ENCODE measurements at places on chromosomes 4 and X.
A peak's percentile ranks its signal among the peaks of the same experiment; 100 is the strongest.

DNA sequence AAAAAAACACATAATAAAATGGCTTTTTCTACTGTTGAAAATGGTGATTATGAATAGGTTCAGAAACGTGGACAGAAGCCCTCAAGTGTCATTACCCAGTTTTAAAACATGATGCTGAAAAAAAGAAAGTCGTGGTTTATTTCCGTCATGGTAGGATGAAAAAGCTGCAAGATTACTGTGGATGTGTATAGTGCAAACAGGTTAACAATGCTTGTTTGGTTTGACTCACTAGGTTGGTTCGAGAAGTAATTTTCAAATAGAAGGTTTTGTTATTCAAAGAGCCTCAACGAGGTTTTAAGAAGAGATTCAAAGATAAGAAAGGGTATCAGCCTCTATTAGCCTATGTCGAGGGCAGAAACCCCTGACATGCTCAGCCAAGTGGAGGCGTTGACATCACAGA, 2.5 kb upstream of the RXFP1 start:
- DNase-seq, result no peak

DNA sequence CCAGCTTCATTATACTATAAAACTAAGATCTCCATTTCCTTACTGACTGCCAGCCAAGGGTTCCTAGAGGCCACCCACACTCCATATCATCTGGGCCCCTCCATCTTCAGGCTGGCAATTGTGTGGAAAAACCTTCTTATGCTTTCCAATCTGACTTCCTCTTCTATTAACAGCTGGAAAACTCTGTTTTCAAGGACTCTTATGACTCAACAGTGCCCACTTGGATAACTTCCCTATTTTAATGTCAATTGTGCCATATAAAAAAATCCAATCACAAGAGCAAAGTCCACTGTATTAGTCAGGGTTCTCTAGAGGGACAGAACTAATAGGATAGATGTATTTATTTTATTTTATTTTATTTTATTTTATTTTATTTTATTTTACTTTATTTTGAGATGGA, 41.0 kb upstream of the CPEB2 start:
- no peak for DNase-seq

DNA sequence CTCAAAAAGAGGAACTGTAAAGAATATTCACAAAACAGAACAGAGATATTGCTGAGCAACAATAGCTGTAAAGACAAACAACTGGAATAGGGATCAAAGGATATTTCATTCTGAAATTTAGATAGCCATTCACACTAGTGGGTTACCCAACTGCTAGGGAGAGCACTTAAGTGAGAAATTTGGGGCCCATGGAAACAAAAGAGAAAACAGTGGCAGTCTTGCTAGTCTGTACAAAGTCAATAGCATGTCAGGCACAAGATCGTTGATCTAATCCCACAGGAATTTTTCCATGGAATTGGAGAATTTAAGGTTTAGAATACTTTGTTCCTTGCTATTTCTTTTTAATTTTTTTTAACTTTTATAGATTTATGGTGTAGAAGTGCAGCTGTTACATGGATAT, 467.0 kb downstream of the PCDH18 start:
- no peak for DNase-seq

GRCh38 chrX:96906741-96907140, 23.0 kb downstream of the RPA4 start:
- DNase-seq, result no peak

DNA sequence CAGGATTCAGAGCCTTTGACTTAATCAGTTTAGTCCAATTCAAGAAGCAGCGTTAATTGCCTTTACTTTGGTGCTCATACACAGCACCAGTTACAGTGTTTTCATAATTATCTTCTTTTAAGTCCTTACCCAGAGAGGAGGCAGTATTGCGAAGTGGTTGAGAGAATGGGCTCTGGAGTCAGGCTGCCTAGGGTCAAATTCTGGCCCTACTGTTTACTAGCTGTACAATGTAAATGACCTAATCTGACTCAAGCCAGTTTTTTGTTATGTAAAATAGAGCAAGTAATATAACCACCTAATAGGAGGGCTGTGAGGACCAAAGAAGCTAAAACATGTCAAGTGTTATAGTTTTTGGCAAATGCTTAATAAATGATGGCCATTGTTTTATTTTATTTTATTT, 27.6 kb downstream of the WDR44 start:
- DNase-seq, result no peak

- no peak for DNase-seq
Measured at GRCh38 chr4:175806727-175807126, 5.3 kb downstream of the GPM6A start.

DNA sequence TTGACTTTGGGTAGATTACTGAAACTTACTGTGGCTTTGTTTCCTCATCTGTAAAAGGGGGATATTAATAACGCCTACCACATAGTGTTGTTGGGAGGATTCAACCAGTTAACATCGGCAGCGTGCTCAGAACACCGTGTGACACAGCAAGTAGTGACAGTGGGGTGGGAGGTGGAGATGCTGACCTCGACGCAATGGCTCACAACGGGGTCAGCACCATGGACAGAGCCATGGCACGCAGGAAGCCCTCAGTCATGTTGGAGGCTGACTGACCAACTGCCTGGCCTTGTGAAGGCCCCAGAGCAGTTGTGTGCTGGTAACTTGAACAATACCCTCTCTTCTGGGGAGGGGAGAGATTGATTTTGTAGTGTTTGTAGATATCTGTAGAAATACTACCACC, 93.2 kb downstream of the WFS1 start:
- DNase-seq, result peak; percentile 42

DNA sequence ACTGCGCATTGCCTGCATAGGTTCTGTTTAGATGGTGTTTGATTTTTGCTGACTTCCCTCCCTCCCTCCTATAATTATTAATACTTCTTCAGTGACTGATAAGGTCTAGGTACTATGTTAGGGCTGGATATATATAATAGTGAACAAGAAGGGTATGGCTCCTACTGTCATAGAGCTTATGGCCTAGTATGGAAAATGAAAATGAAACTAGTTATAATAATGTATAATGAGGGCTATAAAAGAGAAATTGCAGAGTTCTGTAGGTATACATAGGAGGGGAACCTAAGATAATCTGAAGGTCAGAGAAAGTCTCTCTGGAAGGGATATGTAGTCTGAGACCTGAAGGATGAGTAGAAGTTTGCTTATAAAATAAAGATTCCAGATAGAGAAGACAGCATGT, 102.1 kb downstream of the DCK start:
- DNase-seq, result peak; percentile 19

DNA sequence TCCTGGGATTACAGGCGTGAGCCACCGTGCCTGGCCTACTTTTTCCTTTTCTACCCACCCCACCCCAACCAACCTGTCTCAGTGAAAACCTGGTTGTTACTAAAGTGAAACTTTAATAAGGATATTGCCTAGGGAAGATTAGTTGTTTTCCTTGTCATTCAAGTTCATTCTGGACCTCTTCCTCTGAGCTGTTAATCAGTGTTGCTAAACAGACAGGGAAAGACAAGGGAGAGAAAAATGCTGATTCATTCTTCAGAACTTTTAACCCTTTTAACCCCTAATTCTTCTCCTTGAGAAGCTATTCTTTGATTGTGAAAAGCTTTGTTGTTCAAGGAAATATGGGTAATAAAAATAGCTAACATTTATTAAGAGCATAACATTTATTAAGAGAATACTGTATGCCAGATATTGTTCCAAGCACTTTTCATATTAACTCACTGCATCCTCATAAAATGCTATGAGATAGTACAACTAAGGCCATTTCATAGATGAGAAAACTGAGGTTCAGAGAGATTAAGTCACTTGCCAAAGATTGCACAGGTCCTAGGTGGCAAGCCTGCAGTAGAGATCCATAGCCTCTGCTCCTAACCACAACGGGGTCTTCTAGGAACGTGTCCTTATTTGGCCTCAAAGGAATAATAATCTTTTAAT, 34.8 kb downstream of the OSTC start:
- DNase-seq, result no peak

GRCh38 chr4:48906206-48907173, at the start of gene OCIAD2:
Gene OCIAD2 (minus strand): TSS chr4:48906774. CDS start chr4:48904549, 2,225 bp downstream.
- peak; percentile 58 for DNase-seq

GRCh38 chr4:122764821-122765215, 32.3 kb downstream of the BBS12 start:
- peak; percentile 93 for DNase-seq

DNA sequence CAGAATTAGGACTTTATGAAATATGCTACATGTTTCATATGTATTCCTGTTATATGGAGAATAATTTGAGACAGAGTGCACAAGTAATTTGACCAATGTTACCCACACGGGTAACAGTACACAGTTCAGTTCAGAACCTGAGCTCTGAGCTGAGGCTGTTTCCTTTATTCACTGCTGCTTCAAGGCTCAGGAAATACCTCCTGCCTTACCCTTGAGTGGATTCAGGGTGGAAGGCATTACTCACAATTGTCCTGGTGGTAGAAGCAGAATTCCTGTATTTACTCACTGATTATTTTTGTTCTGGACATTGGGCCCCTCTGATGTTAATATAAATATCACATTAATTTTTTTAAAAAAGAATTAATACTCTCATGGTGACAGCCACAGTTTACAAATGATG, 73.5 kb upstream of the CAMK2D start:
- DNase-seq, result peak; percentile 80

DNA sequence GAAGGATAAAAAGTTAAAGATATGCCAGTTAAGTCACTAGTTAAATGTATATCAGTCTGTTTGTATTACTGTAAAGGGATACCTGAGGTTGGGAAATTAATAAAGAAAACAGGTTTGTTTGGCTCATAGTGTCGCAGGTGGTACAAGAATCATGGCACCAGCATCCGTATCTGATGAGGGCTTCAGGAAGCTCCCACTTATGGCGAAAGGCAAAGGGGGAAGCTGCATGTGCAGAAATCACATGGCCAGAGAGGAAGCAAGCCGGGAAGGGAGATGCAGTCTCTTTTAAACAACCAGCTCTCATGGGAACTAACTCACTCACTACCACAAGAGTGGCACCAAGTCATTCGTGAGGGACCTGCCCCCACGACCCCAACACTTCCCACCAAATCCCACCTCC, 91.9 kb upstream of the SH3RF1 start:
- DNase-seq, result no peak

DNA sequence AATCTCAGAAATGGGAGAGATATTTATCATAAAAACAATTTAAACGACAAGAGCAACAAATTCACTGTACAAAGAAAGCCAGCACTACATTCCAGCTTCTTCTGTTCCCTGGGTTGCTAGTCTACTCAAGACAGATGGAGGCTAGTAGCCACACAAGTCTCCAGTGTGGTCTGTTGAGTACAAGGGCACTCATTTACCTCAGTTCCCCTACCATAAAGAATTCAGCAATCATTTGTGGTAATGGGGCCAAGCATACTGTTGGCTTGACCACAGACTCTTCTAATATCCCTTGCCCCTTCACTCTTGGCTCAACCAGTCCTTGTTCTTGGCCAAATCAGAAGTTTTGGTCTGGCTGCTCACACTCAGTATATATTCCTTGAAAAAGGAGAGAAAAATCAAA, 212.3 kb downstream of the COX18 start:
- no peak for DNase-seq

GRCh38 chr4:20538905-20539304, 161.4 kb upstream of the PACRGL start:
- no peak for DNase-seq

GRCh38 chr4:14787894-14788293, 214.4 kb upstream of the CPEB2 start:
- DNase-seq, result peak; percentile 41

DNA sequence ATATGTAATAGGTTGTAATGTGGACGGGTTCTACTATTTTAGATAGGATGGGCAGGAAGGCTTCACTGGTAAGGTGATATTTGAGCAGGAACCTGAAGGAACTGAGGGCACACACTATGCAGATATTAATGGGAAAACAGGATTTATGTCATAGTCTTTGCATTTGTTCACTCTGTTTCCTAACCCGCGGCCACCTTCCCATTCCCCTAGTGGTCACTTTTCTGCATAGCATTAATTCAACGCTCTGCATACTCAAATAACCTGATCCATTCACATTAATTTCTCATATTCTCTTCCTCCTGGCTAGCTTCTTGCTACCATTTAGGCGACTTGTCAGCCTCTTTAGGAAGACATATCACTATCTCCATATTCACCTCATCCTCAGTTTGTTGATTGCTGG, 61.5 kb downstream of the GSPT2 start:
- DNase-seq, result peak; percentile 2

DNA sequence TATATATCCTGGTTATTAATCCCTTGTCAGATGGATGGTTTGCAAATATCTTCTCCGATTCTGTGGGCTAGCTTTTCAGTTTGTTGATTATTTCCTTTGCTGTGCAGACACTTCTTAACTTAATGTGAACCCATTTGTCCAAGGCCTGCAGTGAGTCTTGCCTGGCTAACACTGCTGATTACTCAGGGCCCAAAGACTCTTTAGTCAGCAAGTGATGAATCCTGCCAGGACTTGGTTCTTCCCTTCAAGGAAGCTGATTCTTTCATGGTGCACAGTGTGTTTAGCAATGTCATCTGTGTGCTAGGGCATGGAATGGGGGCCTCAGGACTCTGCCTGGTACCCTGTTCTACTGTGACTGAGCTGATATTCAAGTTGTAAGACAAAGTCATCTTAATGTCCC, 81.8 kb upstream of the TEX13A start:
- no peak for DNase-seq

- no peak for DNase-seq
Measured at GRCh38 chr4:71729856-71730255, 54.0 kb downstream of the GC start.

- DNase-seq, result peak; percentile 75
Measured at GRCh38 chr4:26061248-26061986, 147.4 kb downstream of the SMIM20 start.

GRCh38 chr4:26533685-26534084, 43.4 kb upstream of the CCKAR start:
- no peak for DNase-seq

GRCh38 chr4:83093060-83093640, 21.4 kb downstream of the PLAC8 start:
- no peak for DNase-seq

DNA sequence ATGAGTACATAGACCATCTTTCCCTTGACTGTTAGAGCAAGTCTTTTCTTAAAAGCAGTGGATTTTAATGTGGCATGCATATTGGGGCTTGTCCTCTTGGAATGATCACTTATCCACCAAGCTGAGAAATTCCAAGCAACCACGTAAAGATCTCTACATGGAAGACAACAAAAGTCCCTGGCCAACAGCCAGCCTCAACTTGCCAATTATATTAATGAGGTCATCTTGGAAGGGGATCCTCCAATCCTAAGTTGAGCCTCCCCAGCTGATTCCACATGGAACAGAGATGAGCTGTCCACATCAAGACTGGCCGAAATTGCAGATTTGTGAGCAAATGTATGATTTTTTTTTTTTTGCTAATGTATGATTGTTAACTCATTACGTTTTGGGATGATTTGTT, 20.6 kb upstream of the FTHL17 start:
- no peak for DNase-seq

GRCh38 chrX:150032742-150033141, 94.5 kb upstream of the EOLA2 start:
- DNase-seq, result peak; percentile 89

- peak; percentile 60 for DNase-seq
Measured at GRCh38 chrX:12929701-12930100, 23.3 kb downstream of the TLR8 start.
